Mesangial cell (primary cell): ENCODE measurements at places on chromosomes 16 and 17. TPM values are rescaled to one million over a fixed set of nuclear protein-coding genes. Genes with fewer than 3 reads are reported as not detected.

The GCGR gene
- total RNA-seq = 0.63 TPM in 1 of 2 replicates, not detected in the other

The CCR7 gene
- total RNA-seq = 0.13 TPM in 1 of 2 replicates, not detected in the other

The NPIPA5 gene
- 2.0 and 2.3 TPM in 2 replicates for total RNA-seq

The TEFM gene
- total RNA-seq = 3.7 and 7.5 TPM in 2 replicates
